ENCODE measurements at places on chromosomes 1 and 21.

GRCh38 chr1:18670121-18670867, 39.6 kb downstream of the PAX7 start:
- DNase-seq: no peak

- DNase-seq: no peak
These were observed 70.1 kb upstream of the GORAB start for GRCh38 chr1:170461762-170462384.

DNA sequence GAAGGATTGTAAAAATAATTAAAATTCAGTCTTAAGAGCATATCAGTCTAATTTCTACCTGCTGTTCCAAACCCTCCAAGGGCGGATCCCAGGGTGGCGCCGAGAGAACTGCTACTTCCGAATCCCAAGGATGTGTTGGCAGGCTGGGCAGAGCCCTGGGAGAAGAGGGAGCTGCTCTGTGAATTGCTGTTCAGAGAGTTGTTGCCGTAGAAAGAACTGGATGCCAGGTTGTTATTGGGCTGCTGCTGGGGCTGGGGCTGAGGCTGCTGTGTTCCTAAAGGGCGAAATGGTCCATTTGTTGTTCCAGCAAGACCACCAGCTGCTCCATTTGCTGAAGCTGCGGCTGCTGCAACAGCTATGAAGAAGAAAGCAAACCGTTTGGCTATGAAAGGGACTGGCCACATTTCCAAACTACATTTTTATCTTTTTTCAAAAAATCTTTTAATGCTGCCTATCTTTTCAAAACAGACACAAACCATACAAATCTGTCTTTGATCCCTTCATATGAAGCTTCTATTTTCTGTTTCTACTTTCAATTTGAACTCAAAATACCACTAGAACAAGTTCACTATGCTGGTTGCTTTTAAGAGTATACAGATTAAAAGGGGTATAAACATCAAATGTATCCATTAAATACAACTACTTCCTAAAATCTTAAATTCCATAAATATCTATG, 57.5 kb upstream of the SDC3 start:
- no peak for DNase-seq

GRCh38 chr21:41052820-41053555, 115.0 kb upstream of the BACE2 start:
- no peak for DNase-seq

DNA sequence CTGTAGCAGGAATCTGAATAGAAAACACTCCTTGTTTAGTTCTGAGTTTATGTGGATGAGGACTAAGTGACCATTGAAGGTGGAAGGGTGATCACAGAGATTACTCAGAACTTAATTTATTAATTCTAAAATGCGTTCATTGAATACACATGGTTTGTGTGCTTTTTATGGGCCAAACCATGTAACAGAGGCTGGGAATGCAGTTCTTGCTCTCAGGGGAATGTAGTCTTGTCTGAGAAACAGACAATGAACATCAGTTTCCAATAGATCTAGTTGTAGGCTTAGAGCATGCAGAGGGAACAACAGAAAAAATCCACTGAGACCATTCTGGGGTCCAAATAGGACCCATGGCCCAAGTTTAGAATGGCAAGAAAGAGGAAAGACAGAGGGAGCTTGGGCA, 46.1 kb downstream of the ITSN1 start:
- no peak for DNase-seq
